ENCODE measurements at places on chromosomes 16 and 17.
A peak's percentile ranks its signal among the peaks of the same experiment; 100 is the strongest.

GRCh38 chr17:62801553-62802114 is 6.5 kb downstream of the MARCHF10 start:
- DNase-seq, result no peak

DNA sequence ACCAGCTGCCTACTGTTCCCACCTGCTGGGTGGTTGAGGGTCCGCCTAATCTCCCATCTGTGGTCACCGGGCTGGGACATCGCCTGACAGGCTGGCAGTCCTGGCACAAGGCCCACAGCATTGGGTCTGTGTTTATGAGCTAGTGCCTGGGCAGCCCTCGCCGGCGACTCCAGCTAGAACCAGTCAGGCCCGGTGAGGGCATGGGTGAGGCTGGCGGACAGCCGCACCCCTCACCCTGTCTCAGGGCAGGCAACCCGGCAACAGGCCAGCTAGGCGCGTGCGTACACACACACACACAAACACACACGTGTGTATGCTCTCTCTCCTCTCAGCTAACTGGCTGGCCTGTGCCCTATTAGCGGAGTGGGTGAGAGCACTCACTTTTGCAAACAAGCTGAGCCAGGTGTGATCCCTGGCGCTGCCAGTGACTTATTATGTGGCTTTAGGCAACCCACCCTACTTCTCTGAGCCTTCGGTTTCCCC is 10.4 kb downstream of the HSD11B2 start:
- no peak for DNase-seq

DNA sequence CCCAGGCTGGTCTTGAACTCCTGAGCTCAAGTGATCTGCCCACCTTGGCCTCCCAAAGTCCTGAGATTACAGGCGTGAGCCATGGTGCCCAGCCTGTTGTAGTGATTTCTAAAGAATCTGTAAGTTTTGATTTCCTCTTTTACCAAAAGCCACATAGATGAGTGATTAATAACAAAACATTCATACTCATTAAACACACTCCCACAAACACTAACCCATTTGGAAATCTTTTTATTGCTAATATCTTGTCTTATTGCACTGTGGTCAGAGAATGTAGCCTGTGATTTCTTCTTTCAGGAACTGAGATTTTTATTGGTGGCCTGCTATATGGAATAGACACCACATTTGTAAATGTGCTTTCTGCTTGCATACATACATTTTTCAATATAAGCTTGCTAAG is 31.6 kb downstream of the MYH10 start:
- DNase-seq, result no peak

GRCh38 chr16:53611179-53611696 is 92.4 kb downstream of the RPGRIP1L start:
- no peak for DNase-seq

- DNase-seq, result no peak
Measured at GRCh38 chr16:58042001-58042885, 16.7 kb downstream of the MMP15 start.

DNA sequence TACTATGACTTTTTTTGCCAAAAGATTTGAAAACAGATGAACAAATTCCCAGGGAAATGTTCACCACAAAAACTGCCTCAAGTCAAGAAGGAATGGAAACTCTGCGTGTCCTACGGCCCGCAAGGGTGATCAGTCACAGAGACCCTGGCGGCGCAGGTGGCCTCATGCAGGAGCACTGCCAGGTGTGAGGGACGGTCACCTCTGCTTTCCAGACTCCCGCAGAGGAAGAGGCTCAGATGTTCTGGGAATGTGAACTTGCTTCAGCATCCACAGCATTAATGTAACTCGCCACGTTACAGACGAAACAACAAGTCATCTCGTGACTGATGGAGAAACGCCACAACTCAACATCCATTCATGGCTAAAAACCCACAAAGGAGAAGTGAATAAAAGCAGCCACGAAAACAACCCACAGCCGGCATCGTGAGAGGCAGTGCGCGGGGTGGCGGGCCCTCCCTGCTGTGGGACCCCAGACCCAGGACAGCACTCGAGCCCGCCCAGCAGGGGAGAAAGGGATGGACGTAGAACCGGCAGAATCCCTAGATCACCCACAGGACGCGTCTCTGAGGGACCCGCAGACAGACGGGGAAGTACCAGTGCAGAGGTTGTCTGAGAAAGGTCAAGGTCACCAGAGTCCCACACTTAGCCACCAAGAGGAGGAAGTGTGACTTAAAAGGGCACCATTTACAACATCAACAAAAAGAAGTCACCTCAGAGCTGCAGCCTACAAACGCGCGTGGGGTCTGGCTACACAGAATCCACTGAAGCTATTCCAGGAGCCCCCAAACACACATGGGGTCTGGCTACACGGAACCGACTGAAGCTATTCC is 76.9 kb upstream of the GNG13 start:
- no peak for DNase-seq

DNA sequence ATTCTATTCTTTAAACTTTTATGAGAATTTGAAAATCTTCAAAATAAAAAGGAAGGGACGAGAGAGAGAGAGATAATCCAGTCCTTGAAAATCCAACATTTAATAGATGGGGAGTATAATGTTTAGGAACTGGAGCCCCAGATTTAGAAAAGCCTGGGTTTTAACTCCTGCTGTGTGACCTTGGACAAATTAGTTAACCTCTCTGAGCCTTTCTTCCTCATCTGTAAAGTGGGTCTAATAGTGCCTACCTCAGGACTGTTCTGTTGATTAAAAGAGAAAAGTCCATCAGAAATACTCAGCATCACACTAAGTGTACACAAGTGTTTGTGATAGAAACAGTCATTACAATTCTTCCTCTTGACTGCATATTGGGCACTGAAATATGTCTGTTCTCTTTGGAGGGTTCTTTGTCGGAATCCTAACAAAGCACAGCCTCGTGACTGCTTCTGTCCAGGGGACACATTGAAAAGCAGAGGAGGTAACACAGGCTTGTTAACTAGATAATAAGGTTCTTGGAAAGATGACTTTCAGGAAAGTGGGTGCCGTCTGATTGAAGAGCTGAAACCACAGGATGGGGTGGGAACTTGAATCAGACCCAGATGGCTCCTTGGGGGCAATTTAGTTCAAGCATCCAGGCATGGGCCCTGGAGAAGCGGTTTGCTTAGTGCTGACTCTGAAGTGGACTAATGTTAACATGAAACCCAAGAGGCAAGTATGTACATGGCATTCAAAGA is 128.2 kb downstream of the CLEC16A start:
- no peak for DNase-seq

GRCh38 chr16:74511961-74512360 is 90.7 kb upstream of the CLEC18B start:
- no peak for DNase-seq

DNA sequence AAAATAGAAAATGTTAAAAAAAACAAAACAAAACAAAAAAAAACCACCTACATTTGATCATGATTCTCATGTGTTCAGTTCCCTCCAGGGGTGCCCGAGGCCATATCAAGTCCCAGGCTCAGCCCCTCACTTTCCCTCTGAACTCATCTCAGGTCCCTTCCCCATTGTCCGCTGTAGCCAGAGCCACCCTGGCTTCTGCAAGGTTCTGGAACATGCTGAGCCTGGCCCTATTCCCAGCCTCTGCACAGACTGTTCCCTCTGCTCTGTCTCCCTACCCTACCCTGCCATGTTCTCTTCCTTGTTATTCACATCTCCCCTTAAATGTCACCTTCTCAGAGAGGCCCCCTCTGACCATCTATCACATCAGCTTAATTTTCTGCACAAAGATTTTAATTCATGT is 46.9 kb downstream of the TK2 start:
- DNase-seq, result no peak

DNA sequence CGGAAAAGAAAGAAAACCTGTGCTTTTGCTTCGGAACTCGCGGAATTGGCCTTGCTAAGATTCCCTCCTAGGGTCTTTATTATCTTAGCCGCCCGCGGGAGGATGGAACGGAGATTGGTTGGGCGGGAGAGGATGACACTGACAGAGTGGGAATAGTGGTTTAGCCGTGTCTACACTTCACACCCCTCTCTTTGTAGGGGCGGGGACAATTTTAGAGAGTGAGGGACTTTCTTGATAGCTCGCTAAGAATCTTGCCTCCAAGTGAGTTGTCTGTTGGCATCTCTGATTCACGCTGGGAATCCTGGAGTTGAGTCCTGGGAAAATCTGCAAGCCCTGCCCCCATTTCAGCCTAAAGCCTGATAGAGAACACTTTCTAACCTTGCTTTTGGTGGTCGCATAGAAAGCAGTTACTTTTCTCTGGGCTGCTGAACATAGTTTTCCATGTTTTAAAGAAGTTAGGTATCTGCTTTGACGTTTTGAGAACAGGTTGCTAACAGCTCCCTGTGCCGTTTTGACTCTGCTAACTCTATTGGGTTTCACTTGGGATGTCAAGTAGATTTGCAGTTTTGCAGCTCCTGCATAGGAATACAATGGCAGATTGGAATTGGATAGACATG is 697 bp downstream of the NOL11 start:
- peak; percentile 27 for DNase-seq

DNA sequence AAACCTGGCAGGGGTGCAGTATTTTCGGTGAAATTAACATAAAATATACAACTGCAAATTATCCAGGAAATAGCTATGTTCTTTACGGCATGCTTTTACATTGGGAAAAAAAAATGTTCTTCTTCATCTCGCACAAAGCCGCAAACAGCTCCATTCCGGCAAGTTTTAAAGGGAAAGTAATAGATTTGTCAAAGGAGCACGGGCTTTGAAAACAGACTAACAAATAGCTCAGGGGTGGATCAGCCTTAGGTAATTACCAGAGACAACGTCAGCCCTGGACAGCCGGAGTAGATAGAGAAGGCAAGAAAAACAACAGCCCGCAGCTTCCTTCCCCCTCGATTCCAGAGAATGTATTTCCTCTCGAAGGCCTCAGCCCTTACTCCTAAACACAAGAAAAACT is 222.5 kb downstream of the C16orf78 start:
- DNase-seq, result no peak

DNA sequence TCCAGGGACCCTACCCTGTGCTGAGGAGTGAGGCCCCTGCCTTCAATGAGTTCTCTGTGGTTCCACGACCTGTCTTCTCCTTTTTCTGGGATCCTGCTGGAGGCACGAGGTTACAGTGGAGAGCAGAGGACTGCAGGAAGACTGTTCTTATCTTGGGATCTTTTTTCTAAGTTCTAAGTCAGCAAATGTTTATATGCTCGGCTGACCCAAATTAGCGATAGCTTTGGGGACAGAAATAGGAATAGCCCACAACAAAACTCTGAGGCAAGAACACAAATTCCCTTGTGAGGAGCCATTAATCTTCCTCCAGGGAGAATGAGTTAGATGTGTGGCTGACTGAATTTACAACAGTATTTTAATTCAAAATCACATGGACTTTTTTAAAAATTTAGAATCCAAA is 46.7 kb downstream of the MYOCD start:
- no peak for DNase-seq

GRCh38 chr16:79372503-79373184 is 227.9 kb downstream of the MAF start:
- DNase-seq, result peak; percentile 52

DNA sequence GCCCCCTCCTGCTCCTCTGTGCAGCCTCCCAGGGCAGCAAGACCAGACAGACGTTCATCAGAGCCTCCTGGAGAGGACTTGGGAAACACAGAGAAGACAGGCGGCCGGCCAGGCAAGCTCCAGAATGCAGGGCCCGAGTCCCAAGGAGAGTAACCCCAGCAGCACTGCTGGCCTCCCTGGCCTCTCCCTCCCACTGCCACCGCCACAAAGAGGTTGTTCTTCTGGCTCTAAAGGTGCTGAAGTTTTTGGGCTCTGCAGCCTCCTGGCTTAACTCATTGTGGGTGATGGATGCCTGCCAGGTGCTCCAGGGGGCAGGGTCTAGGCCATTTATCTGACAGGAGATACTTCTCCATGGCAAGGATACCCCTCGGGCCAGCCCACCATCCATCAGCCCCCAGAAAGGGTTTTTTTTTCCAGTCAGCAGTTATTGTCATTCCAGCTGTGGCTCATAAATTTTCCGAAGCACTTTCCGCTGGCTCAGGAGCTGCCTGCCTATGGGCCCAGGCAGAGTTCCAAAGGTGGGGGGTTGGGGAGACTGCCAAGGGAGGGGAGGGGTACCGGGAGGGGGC is 32.0 kb upstream of the MRPS23 start:
- DNase-seq, result no peak

GRCh38 chr16:57303021-57303909 is 18.8 kb upstream of the PLLP start:
- DNase-seq, result no peak

DNA sequence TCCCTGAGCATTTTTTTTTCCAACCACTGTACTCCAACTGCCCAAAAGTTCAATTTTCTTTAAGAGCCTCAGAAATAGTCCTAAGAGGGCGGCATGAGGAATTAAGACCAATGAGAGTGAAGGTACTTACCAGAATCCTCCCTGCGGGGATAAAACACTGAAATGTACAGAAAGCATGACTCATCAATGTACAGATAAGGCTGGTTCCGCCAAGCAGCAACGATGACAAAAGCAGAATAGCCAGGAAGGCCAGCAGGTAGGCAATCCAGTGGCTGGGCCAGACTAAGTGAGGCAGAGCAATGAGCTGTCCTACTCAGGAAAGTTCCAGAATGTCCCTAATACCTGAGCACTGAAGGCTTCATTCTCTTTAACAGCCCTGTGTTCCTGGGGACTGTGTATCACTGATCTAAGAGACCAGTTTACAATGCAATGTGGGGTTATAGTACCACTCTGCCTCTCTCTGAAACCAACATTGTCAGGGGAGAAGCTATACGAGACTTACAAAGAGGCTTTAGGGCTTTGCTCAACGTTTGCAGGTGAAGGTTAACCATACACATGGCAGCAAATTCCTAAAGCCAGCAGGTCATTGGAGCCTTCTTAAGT is 11.0 kb upstream of the GPR139 start:
- DNase-seq, result no peak

DNA sequence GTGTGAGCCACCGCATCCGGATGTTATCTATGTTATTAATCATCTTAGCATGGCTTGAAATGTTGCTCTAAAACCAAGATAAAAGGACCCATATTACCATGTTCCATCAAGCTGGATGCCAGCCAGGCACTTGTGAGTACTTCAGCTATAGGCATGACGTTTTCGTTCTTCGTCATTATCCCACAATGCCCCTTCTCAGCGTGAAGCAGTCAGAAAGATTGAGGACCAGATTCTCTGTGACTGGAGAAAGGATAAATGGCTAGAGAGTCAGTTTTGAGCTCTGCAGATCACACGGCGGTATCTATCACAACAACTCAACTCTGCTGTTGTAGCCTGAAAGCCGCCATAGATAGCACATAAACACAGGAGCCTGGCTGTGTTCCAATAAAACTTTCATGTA is 29.8 kb upstream of the LCMT1 start:
- DNase-seq, result no peak

DNA sequence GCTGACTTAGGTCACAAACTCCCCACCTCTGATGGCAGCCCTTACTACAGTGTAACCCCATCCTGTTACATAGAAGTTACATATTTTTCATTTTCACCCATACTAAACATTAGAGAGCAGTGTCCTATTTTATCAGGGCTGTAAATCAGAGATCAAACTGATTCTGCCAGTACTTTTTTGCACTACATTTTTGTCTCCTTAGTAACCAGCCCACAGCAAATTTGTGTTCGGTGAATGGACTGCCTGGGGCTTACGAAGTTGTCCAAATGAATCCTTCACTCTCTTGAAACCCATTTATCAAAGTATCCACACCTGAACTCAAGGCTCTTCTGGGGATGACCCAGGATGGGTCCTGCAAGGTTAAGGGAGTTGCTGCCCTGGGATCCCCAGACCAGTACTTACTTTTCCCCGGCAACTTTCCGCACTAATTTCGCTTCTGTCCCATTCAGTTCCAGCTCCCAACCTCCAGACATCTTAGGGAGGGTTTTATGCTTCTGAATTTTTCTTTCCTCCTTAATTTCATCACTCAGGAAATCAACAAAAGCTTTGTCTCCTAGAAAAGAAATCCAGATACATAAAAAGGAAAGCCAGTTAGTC is 1.1 kb downstream of the C1QBP start:
- no peak for DNase-seq

Data from CD4-positive, alpha-beta T cell treated with Interleukin-15 for 1 hour (primary cell).